ENCODE measurements at places on chromosomes 7 and 10.

- peak; percentile 14 for DNase-seq
Measured at GRCh38 chr7:10708447-10708846, 265.2 kb upstream of the PHF14 start.

GRCh38 chr7:64515330-64515729 lies 47.5 kb downstream of the ZNF680 start:
- DNase-seq: no peak

GRCh38 chr10:33095867-33096815 lies 138.1 kb upstream of the ITGB1 start:
- DNase-seq: peak; percentile 11

DNA sequence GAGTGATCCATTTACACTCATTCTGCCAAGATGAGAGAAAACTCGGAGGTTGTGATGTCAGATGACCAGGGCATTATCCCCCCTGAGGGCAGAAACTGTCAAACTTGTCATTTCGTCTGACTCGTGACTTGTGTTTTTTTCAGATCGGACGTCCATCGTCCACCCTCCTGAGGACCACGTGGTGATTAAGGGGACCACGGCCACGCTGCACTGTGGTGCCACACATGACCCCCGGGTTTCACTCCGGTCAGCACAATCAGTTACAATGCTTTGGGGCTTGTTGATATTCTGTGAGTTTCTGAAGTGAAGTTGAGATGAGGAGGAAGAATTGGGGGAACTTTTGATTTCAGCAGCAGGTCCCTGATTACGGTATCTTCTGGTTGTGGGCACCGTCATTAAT lies 670.3 kb downstream of the SDK1 start:
- no peak for DNase-seq

DNA sequence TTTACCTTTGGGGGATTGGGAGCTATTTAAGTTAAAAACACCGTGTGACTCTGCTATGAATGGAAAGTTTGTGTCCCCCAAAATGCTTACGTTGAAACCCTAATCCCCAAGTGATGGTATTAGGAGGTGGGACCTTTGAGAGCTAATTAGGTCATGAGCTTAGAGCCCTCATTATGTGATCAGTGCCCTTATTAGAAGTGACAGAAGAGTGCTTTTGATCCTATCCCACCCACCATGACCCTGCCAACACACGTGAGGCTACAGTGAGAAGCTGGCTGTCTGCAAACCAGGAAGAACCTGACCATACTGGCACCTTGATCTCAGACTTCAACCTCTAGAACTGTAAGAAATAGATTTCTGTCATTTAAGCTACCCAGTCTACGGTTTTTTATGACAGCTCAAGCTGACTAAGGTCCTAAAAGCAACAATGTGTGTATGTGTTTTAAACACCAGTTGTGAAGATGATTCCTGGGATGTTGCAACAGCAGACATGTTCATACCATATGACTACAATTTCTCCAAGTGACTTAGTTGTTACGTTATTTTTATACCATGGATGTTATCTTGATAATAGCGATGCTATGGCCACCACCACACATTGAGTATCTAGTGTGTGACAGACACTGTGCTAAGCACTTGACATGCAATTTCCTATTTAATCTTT lies 124.4 kb downstream of the PIP4K2A start:
- DNase-seq: no peak

DNA sequence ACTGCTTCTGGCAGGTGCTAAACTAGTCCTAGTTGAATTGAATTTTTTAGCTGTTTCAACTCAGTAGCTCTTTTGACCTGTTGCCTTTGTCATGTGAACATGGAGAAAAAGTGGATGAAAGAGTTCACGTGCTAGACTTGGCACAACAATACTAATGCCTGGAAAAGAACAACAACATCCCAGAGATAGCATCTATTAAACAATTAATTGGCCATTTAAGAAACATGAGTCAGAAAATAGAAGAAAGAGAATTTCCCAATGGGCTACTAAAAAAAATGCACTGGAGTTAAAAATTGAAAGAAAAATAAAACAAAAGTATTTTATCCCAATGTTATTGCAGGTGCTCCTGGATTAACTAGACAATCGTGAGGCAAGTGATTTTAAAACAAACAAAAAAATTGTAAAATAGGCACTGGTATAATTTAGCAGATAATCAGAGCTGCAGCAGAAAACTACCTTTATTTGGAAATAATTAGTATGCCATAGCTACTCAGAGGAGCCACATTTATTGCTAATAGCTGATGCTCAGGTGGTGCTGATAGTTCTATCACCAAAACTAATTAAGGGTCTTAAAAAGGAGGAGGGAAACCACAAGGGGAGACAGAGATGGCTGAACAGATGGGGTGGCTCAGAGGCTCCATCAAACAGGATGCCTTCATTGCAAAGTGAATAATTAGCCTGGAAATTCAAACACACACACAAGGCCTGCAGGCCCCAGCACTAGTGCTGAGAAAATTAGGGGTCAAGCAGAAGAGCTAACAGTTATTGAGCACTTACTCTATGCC lies 17.6 kb downstream of the CCDC71L start:
- no peak for DNase-seq

GRCh38 chr7:49875336-49875735 lies 101.9 kb downstream of the VWC2 start:
- DNase-seq: no peak

DNA sequence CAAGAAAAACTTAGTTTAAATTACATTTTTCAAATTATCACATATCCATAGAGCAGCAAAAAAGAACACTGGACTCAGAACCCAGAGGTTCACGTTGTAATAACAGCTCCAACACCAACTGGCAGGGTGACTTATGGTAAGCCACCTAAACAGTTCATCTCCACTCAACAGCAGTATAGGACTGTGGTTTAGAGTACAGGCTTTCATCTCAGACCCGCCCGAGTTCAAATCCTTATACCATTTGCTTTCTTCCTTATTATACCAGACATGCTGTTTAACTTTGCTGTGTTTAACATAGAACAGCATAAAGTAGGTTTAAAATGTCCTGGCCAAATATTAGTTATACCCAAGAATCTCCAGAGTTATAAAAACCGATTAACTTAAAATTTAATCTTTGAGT lies 97.9 kb downstream of the ARHGAP21 start:
- DNase-seq: no peak

DNA sequence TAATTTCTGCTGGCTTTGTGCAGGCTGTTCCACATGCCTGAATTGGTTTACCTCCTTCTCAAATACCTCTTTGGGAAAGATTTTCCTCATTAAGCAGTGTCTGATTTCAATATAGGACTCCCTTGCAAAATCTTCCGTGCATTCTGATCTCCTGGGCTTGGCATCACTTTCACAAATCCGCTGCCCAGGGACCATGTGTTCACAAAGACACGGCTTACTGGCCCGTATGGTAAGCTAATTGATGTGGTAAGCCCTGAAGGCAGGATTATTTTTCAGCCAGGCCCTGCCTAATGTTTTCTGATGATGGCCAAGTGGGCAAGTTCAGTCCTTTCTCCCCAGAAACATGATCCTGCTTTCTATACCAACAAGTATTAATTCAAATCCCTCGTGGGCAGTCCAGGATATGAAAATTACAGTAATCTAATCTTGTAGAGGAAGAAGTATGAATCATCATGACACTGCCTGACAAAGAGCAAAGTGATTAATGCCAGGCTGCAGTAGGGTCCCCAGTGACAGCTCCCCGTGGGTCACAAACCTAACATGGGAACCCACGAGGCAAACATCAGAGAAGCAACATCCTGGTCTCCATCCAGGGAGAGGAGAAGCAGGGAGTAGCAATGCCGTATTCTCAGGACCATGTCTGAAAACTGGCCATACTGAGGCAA lies 11.6 kb upstream of the SVIL start:
- DNase-seq: no peak

GRCh38 chr10:13969792-13970140 lies 361.0 kb downstream of the FRMD4A start:
- DNase-seq: no peak

DNA sequence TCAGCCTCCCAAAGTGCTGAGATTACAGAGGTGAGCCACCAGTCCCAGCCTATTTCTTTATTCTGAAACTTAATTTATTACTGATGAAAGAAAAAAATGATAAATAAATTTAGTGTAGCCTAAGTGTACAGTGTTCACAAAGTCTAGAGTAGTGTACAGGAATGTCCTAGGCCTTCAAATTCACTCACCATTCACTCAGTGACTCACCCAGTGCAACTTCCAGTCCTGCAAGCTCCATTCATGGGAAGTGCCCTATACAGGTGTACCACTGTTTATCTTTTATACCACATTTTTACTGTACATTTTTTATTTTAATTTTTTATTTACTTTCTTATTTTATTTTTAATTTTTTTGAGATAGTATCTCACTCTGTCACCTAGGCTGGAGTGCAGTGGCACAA lies 12.2 kb downstream of the MRLN start:
- DNase-seq: no peak

- DNase-seq: peak; percentile 35
Measured at GRCh38 chr7:18345641-18346234, 149.8 kb upstream of the HDAC9 start.
